ENCODE measurements at places on chromosomes 1 and 21.

DNA sequence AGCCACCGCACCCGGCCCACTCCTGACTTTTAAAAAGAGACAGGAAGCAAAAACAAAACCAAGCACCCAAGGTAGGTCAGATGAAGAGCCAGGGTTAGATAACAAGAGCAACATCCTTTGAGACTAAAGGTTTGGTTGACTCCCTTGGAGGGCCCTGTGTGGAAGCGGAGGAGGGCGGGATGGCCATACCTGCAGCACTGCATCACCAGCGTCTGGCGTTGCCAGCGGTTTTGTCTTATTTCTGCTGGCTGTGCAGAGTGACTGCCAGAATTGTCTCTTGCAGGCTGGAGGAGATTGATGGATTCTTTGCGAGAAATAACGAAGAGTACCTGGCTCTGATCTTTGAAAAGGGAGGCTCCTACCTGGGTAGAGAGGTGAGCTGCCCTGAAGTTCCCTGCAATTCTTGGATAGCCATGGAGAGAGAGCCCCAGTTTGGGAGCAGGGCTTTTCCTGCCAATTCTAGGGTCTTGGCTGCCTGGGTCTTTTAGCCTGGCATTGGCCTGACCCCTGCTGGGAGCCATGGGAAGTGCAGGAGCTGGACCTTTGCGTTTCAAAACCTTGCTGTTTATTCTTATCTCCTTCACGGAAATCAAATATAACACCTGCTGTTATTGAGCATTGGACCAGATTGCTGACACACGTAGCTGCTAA is 24.0 kb downstream of the QSOX1 start:
- peak; percentile 24 for DNase-seq

GRCh38 chr1:182279302-182279701 is 112.3 kb downstream of the GLUL start:
- DNase-seq = no peak

DNA sequence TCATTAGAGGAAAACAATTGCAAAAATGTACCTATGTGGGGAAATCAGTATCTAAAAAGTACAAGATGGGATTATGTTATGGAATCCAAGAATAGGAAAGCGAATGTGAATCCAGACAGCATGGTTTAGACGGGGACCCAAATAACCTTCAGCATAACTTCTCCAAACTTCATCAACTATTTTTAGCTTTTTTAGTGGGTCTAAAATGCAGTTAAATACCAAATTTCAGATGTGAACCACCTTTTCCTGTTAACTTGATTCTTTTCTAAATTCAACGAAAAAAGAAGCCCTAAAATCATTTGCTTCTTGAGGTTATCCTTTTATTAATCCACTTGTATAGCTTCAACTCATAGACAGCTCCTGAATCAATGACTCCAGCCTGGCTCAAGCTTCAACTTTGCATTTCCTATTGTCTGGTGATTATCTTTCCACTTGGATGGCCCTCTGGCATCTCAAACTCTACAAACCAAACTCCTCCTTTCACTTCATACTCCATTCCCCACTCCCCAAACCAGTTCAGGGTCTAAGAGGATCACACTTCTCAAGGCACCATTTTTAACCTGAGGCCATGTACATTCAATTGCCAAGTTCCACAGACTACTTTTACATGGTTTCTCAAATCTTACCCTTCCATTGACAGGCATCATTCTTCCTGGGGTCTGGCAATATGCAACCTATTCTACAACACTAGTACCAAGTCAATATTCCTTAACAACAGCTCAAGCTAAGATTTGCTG is 7.4 kb downstream of the ERRFI1 start:
- no peak for DNase-seq

DNA sequence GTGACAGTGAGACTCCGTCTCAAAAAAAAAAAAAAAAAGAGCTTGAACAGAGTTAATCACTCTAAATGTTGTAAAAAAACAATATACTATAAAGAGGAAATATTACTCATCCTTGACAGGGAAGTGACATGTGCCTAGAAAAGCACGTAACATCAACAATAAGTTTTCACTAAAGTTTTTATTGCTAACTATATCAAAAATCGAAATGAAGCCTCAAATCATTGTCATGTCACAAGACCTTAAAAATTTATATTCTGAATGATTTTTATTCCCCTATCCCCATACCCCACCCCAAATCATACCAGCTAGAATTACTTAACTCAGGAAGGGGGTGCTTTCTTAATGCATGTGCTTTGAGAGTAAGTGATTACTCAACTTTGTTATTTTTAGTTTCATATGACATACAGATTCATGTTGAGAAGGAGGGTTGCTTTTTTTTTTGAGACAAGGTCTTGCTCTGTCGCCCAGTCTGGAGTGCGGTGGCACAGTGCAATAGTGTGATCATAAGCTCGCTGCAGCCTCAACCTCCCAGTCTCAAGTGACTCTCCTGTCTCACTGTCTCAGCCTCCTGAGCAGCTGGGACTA is 53.6 kb upstream of the MUTYH start:
- no peak for DNase-seq

DNA sequence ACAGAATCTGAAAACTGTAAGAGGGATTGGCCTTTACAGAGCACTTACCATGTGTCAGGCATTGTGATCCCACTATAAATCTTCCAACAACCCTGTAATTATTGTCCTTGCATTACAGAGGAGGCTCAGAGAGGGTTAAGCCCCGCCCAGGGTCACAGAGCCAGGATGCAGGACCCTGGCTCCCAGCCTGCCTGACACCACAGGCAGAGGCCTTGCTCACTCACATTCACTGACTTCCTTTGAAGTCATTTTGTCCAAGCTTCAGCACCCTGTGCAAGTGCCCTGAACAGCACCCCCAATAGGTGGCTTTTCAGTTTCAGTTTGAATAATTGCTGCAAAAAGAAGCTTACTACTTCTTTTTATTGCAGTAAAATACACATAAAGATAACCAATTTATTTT is 256.8 kb upstream of the NFIA start:
- no peak for DNase-seq

- no peak for DNase-seq
These were observed 1098.3 kb downstream of the ADGRL2 start for GRCh38 chr1:82899017-82899416.

DNA sequence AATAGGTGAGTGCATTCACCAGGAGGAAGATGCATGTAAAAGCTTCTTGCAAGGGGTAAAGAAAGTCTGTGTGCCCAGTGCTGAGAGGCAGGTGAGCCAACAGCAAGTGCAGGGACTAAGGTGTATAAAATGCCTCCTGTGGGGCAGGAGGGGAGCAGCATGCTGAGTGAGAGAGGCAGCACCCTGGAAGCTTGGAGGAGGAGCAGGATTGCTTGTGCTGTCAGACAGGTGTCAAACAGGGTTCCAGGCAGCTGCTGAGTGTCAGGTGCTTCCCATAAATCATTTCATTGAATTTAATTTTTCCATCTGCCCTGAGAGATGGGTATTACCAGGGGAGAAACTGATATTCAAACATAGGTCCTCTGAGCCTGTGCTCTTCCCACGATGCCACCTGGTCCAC is 13.9 kb downstream of the BSND start:
- no peak for DNase-seq
